Esophagus muscularis mucosa (tissue), 4 donors: ENCODE measurements at places on chromosomes 3 and 15. TPM values are rescaled to one million over a fixed set of nuclear protein-coding genes. Genes with fewer than 3 reads are reported as not detected.

CFAP92 gene
- total RNA-seq, result 0.19 TPM

DNA sequence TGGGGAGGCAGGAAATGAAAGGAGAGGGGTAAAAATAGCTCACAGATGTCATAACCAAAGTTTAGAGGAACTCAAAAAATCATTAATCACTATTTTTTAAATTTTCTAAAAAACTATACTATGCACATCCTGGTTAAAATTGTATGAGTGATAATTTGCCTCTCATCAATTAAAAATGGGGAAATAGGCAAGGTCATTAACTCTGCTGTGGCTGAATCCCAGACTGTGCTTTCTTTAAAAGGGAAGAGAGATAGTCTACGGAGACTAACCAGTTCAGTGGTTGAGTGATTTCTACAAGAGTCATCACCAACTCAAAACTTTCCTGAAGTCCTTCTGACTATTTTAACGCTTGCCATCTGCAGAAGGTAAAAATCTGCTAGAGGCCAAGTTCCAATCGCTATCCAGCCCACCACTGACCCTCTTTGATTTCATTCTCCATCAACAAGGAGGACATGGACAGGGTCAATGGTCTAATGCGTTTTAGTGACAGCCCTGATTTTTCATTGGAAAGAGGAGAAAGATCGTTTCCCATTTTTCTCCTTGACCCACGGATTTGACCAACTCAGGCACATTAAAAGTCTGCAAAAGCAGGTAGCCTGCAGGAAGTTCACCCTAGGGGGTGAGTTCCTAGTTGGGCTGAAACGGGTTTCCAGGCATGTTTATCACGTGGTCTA, 850 bp downstream of the SUCLG2 start:
- no peak for DNase-seq

- DNase-seq, result no peak
Observed at GRCh38 chr3:178658694-178659325, 122.6 kb downstream of the KCNMB2 start.

DNA sequence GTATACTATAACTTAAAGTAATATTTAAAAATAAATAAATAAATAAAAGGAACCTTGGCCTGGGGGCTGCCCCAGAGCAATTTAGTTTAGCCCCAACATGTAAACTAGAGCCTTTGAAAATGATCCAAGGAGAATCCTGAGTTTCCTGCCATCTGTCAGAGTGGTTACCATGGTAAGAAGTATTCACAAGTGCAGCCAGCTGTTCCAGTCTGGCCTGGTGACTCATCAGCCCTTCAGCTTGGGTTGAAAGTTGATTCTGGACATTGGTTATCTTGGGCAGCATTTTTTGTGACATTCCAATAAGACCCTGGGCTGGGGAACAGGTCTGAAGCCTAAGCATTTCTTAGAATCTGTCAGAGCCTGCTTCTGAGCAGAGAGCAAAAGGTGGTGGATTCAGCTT, 72.7 kb upstream of the LRTM1 start:
- DNase-seq, result no peak

DNA sequence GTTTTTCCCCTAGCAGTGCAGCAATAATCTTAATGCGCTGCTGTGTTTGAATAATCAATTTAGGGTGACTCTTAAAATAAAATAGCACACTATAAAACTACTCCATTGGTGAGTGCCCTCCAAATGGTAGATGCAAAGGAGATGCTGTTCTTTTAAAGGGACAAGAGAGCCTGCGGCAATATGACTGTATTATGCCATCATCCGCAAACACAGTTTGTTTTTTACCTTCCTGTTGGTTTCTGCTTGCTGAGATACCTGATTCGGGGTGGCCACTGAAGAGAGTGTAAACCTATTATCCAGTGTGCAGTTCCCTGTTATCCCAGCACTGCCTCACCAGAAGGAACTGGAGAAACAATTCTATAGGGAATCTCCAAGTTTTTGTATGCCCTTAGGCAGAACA, 523.1 kb upstream of the TGFBR2 start:
- no peak for DNase-seq

DNA sequence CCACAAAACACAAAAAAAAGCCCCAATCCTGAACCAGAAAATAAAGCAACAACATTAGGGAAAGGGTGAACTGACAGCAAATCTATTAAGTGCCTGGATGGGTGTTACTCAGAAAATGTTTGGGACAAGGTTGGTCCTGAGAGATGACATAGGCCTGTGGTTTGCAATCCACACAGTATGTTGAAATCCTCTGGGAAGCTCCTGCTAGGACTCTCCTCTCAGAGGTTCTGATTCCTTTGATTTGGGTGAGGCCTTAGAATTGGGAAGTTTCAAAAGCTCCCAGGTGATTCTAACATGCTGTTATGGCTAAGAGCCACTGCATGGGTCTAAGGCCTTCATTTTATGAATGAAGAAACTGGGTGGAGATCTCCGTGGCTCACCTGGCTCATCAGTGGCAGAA, 18.4 kb downstream of the CLDN1 start:
- no peak for DNase-seq

DNA sequence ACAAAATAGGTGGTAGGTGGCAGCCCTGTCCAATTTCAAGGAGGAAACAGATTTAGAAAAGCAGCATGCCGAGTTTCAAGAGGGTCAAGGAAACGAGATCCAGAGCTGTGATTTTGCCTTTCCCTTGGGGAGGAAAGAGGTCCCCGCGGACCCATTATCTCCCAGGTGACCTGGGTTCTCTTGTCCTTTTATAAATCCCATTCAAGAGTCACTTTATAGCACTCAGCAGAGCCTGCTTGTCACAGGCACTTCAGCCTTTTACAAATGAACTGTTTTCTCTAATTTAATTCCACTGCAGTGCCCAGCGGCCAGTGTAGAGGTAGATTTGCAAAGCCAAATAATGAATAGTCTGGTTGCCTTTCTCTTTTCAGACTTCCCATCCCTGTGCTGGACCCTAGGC, 99.9 kb downstream of the CD47 start:
- DNase-seq, result no peak

DNA sequence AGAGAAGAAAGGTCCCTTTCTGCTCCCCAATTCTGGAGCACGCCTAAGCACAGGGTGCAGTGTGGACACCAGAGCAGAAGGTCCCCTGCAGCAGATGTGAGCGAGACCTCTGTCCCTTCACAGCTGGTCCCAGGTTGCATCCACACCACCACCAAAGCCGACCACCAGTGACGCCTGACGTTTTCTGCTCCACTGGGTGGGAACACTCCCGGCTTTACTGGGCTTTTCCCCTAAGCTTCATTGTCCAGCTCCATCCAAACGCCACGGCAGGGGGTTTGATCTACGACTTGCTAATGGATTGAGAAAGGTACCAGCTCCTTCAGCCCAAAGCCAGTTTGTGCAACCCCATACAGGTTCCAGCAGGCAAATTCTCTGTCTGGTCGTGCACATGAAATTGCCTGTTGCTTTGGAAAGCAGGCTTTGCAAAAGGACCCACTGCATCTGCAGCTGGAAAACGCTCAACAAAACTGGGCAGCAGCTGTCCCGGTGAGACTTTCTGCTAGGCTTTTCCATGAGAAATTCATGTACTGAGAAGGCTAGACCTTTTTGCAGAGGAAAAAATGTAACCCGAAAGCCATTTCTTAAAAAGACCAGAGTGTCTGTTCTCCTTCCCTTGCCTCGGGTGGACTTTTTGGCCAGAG, 31.1 kb downstream of the ADAMTS17 start:
- DNase-seq, result no peak

- no peak for DNase-seq
Observed at GRCh38 chr15:36254426-36254825, 325.0 kb upstream of the CDIN1 start.
